ENCODE measurements at places on chromosomes 7 and 10.

- no peak for DNase-seq
Observed at GRCh38 chr10:22259280-22259679, 41.5 kb upstream of the EBLN1 start.

- DNase-seq, result no peak
Observed at GRCh38 chr7:5681423-5681822, 100.0 kb downstream of the RNF216 start.

GRCh38 chr10:105358911-105359310 is 717.8 kb downstream of the SORCS3 start:
- no peak for DNase-seq

DNA sequence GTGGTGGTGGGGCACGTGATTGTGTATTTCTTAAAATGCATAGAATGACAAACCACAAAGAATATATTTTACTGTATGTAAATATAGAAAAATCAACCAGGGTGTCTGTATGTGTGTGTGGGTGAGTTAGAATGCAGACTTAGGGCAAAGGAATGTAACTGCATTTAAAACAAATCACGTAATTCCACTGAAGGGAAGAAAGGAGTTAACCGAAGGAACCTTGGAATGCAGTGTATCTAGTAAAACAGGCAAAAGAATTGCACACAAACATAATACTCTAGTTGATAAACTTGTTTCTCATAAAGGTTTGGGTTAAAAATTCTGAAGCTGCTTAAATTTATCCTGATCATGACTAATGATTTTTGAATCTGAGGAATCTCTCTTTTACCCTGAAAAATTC is 134.9 kb downstream of the ADRA2A start:
- DNase-seq, result no peak

DNA sequence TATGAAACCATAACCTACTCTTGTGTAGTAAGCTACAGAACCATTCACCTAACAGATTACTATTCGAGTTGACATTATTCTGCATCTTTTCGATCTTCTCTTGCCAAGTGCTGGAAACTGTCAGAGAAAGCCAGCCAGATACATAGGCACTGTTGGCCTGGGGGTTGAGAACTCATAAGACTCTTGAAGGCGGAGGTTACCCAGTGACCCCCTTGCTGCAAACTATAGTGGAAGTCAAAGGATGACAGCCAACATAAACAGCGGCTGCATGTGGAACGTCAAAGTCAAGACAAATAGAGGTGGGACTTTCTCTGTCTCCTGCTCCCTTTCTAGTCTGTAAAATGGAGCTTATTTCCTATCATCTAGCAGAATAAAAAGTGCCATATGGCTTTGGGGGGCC is 394.2 kb downstream of the LRMDA start:
- no peak for DNase-seq

- DNase-seq, result peak; percentile 5
Observed at GRCh38 chr7:49483142-49483541, 290.3 kb upstream of the VWC2 start.

- DNase-seq, result no peak
Observed at GRCh38 chr7:1160670-1161021, 650 bp upstream of the ZFAND2A start.

- no peak for DNase-seq
Observed at GRCh38 chr7:133873631-133874030, 253.5 kb upstream of the LRGUK start.

DNA sequence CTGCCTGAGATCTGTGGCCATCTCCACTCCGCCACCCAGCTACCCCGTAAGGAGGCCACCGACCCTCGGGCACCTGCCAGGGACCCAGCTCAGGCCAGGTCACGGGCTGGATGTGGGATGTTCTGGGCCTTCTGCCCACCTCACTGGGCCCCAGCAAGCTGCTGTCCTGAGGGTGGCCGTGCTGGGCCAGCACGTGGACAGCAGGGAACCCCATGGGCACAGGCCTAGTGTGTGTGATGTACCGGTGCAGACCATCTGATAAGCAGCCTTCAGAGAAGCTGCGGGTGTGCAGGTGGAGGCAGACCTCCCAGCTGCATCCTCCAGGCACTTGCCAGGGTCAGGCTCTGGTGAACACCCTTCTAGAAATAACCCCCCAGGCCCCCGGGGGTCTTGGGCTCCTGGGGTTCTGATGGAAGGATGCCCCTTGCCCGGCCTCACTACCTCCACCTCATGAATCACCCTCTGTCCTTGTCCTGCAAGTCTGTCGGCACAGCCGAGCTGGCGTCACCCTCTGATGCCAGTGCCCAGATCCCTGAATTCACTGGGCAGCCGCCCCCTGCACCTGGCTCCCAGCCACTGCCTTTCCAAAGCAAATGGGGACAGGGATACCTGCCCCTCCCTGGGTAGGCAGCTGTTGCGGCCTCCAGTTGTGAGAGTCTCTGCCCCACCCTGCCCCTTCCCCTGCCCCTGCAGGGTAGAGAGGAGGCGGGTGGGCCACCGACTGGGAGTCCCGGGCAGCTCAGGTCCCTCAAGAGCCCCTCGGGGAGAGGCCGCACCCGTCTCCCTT is 139.8 kb downstream of the FAM53B start:
- DNase-seq, result no peak

- DNase-seq, result no peak
Observed at GRCh38 chr7:38374507-38374906, 101.1 kb upstream of the TARP start.

GRCh38 chr7:76283254-76284159 is 19.0 kb upstream of the HSPB1 start:
- DNase-seq, result no peak

GRCh38 chr10:964321-964987 is 23.8 kb upstream of the GTPBP4 start:
- no peak for DNase-seq

DNA sequence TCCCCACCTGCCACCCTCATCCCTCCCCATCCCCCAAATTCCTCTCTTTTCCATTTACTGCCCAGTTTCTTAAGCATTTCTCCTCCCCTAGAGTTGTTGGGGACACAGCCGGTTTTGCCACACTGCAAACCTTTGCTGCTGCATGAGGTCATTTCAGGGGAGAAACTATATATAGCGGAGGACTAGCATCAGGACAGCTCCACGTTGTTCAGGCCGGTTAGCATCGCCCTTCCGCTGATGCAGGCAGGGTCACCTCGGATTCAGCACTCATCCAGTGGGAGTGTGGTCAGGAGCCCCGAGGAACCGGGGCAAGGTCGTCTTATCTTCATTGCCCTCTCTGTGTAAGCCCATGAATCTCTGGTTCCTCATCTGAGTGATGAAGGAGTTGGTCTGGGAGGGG is 15.6 kb downstream of the UBTD1 start:
- no peak for DNase-seq

Data from GM12891 (cell line).